ENCODE measurements at places on chromosomes 6 and 20.
A peak's percentile ranks its signal among the peaks of the same experiment; 100 is the strongest.

DNA sequence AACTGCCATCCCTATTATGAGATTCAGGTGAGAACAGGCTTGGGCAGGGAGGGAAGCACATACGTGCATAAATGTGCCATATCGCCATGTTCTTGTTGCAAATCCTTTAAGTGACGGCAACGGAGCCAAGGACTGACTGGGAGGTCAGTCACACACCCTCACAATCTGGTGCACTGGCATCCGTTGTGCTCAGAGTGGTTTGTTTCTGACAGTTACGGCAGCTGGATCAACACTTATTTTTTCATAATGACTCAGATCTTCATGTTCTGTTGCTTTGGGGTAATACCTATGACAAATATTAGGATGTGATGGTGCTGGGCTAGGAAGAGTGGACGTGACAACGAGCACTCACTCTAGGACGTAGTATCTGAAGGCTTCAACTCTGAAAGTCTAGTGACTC lies 56.2 kb upstream of the PREP start:
- peak; percentile 30 for DNase-seq

DNA sequence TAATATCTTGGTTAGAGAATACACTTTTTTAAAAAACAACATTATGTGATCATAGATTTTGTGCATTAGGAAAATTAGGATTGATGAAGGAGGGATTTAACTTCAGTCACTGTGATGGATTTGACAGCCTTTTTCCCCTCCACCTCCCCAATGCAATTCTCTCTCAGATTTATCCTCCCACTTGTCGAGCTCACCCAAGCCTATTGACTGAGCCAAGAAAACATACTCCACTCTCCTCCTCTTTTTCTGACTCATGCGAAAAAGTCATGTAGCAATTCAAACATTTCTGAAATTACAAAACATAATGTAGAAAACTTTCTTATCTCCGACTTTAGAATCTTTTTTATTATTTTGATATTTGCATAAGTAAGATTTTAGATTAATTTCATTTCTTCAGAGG lies 24.1 kb downstream of the KLHL32 start:
- DNase-seq: no peak

- peak; percentile 72 for DNase-seq
These were observed 49.6 kb upstream of the ZNF217 start for GRCh38 chr20:53643031-53643832.

DNA sequence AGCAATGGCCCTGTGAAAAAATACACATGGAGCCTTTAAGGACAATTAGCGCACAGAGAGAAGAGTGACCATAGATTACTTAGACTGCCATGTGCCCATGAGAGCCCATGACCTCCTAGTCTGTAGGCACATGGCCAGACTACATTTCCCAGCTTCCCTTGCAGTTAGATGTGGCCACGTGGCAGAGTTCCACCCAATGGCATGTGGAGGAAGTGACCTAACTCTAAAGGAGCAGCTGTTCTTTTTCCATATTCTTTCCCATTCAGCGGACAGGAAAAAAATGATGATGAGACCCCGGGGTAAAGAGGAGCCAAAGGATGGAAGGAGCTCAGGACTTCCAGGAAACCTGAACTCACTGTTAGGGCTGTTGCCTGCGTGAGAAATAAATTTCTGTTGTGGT lies 116.6 kb downstream of the CBLN4 start:
- no peak for DNase-seq

DNA sequence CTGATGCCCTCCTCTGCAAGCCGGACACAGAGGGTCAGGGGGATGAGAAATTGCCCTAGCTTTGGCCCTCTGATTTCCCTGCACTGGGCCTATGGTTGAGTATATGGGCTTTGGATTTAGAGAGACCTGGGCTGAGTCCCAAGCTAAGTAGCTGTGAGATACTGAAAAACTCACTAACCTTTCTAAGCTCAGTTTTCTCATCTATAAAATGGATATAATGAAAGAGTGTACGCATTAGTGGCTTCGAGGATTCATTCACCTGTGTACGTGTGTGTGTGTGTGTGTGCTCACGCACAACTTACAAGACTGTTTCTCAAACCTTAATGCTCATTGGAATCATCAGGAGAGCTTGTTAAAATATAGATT lies 12.7 kb upstream of the RBPJL start:
- DNase-seq: no peak

DNA sequence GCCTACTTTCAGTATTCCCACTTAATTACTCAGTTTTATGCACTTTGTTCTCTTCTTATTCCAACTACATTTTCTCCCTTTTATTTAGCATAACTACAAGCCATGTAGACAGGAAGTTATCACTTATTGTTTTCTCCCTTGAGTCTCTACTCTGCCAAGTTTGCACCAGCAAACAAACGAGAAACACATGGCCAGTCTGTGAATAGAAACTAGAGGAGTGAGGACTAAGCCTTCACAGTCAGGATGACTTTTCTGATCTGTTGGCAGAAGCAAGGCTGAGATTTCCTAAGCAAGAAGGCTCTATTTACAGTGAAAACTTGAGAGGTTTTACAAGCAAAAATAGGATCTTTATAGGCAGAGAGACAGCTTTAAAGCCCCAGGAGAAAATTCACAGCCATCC lies 69.8 kb upstream of the TINAG start:
- no peak for DNase-seq

DNA sequence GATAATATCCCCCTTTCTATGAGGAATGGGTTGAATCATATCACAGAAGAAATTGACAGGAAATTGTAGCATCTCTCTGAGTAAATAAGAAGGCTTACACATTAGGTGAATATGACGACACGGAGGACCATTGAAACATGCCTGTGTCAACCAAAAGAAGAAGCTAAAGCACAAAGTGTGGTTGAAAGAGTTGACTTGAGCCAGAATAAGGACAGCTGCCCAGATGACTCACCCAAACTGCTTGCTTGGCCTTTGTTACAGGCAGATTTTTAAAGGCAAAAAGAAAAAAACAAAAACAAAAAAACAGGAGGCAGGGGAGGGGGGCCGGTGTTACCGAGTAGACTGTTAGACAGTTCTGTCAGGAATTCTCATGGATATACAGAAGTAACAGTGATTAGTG lies 129.8 kb upstream of the EDN1 start:
- DNase-seq: no peak

DNA sequence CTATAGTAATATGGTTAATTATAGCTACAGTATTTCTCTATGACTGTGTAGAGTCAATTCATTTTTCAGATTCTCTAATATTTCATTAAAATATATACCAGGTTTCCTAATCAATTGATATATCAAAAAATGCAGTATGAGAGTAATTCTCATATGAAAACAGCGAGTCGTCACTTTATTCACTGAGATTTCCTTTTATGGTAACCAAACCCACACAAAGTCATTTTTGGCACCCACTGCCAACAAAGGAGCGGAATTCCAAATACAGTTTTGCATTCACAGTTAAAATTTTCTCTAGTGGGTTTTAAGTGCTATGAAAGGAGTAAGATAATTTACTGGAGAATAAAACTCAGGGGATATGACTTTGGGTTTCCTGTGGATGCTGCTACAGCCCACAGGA lies 163.8 kb downstream of the HIVEP2 start:
- DNase-seq: no peak

DNA sequence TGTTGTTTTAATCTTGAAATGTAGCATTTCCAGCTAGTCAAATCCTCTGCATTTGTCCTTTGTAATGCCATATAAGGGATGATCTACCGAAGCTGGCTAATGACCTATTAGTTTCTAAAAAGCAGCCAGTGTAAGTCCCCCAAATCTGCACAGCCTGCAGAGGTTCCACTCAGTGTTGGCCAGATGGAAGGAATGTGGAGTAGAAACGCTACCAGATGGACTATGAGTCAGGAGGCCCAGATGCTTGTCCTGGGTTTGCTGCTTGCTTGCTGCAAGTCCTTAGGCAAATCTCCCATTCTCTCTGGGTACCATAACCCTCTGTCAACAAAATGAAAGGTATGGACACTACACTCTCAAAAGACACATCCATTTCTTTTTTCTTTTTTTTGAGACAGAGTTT lies 149.8 kb downstream of the BTBD9 start:
- no peak for DNase-seq

DNA sequence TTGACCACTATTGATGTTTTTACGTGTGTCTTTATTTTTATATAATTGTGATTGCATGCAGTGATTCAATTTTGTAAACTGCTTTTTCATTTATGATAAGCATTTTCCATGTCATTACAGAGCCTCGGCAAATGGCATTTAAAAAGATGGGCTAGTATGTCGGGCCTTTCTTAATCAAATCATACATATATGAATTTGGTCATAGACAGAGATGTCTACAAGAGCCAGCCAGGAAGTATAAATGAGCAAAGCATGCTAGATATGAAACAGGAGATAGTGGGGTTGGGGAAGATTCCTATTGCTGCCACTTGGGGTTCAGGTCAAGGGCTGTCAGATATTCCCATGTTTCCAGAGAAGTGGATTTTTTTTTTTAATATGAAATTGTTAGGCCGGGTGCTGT lies 20.0 kb downstream of the KIF3B start:
- no peak for DNase-seq

- DNase-seq: no peak
These were observed 412.2 kb downstream of the UTRN start for GRCh38 chr6:144697369-144697760.

- DNase-seq: no peak
These were observed 101.1 kb downstream of the HIVEP1 start for GRCh38 chr6:12113190-12113577.

- no peak for DNase-seq
These were observed 44.3 kb upstream of the MYL9 start for GRCh38 chr20:36496707-36497669.

DNA sequence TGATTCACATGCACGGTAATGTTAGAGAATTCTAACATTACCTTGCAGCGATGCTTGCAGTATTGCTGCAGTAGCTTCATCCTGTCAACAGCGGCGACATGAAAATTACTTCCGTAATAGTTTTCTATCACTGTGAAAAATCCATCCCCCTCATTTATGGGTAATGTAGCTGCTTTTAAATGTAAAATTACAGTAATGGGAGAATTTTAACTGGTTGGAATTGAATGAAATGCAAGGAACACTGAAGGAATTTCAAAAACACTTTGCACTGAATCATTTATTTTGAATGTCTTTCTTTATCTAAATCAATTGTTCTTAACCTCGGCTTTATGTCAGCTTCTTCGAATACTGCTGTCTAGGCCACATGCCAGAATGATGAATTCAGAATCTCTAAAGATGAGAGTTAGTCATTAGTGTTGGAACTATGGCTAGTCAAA lies 102.4 kb upstream of the HIVEP1 start:
- DNase-seq: no peak

DNA sequence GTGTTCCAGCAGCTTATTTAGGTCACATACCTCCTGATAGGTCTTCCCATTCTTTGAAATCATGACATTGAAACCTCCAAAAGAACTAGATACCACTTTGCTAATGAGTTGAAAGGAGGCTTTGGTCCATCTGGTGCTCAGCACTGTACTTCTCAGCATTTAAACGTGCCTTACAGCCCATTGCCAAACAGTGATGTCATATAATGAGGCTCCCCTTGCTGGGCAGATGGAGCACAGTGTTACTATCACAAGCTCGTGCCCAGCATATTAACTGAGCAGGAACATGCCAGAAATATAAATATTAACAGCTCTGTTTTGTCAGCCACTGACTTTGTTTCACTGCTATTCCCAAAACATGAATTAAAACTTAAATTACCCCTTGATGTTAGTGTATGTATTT lies 25.5 kb upstream of the MAPK13 start:
- DNase-seq: no peak

- DNase-seq: no peak
These were observed 65.1 kb upstream of the CDH4 start for GRCh38 chr20:61186771-61187472.

DNA sequence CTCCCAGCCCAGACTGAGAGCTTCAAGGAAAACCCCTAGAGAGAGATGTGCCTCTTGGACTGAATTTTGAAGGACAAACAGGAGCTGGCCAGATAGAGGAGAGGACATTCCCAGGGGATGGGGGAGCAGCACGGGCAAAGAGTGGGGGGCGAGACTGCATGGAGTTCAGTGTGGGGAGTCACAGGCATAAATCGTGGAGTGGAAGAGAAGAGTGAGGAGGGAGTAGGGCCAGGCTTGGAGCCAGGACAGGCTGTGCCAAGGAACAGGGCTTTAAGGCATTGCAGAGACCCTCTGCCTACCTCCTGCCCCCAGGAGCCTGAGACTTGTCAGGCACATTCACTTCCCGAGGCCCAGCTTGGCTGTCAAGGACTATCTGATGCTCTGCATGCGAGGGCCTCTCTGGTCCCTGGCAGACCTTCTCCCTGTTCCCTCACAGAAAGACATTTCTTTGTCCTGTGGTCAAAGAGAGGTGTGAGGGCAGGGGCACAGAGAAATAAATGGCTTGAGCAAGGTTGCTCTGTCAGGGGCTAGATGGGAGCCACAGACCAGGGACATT lies 5.2 kb upstream of the SLC22A7 start:
- no peak for DNase-seq

DNA sequence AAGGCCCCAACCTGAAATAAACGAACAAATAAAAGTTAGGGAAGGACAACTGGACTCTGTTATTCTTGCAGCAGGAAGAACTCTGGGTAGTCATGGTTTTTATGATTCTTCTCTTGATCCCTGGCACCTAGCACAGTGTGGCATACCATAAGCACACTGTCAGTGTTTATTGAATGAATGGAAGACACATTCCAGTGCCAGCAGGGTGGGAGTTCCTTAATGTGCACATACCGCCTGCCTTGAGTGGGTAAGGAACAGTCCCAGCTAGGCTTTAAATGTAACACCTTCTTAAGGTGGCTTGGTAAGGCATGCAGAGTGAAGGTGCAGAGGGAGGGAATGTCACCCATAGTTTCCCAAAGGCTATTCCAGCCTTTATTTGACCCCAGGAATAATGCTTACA lies 162.9 kb upstream of the CEP162 start:
- DNase-seq: no peak

- DNase-seq: peak; percentile 93
These were observed at the start of gene BLCAP for GRCh38 chr20:37527638-37528445. BLCAP (minus strand) TSS chr20:37527876; CDS start chr20:37519174, 8,702 bp downstream.

GRCh38 chr6:35473850-35474130 lies 5.6 kb downstream of the RPL10A start:
- no peak for DNase-seq

GRCh38 chr6:24547243-24547642 lies 52.5 kb downstream of the ALDH5A1 start:
- peak; percentile 16 for DNase-seq

GRCh38 chr6:14546036-14546435 lies 428.5 kb downstream of the CD83 start:
- DNase-seq: no peak

DNA sequence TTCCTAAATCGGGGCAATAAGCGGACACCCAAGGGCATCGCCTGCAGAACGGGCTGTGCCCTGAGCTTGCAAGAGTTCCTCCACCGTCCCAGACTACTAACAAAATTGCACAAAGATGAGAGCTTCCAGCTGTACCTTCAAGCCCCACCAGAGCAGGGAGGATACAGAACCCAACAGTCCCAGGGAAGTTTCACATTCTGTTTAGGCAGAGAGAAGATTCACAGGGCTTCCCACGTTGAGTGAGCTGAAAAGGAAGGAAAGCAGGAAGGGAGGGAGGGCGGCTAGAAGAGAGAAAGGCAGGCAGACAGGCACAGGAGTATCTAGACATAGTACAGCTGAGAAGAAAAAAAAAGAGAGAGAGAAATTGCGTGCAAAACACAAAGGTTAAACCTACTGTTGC lies 112.6 kb upstream of the AFDN start:
- no peak for DNase-seq

- DNase-seq: no peak
These were observed 12.4 kb downstream of the SNX5 start for GRCh38 chr20:17956099-17956685.

All from CD4-positive, alpha-beta T cell treated with Interleukin-1 beta for 1 hour (primary cell).